Endodermal cell (in vitro differentiated cells): ENCODE measurements at places on chromosomes 5 and 9.

GRCh38 chr9:127505396-127506116 lies 54.2 kb downstream of the LRSAM1 start:
- DNase-seq = peak; percentile 89

DNA sequence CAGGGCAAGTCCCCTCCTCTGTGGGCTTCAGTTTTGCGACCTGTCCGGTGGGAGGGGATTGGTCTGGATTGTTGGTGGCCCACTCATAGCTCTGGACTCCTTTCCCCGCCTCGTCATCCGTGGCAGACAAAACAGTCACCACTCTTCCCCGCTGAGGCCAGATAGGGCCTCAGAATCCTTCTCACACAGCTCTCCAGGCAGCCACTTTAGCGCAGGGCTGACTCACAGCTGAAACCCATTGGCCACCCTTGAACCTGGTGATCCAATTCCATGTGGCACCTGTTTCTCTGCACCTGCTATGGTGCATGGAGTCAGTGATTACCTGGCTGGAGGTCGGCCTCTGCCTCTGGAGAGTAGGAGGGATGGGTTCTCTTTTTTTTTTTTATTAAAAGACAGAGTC lies 15.8 kb upstream of the CACFD1 start:
- DNase-seq = no peak

DNA sequence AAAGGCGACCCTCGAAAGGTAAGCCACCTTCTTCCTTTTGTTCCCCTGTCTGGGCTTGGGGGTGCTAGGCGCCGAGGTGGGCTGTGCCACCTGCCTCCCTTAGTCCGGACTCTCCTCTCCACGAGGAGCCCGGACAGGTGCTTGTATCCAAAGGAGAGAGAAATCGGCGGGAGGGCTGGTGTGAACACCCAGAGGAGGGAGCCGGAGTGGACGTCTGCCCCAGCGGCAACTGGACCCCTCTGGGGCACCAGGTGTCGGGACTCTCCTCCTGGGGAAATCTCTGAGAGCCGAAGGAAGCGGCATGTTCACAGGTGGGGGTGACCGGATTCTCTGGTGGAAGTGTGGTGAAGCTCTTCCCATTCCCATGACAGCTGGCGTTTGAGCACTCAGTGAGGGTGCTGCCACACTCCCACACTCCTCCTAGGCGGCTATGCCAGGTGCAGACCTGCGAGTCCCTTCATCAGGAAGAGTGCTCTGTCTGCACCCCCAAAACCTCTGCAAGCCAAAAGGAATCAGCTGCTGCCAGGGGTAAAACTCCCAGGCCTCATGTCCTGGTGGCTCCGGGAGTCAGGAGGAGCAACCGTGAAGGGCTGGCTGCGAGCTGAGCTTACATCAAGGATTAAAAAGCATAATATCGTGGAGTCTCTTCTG lies 921 bp downstream of the KCNIP1 start:
- peak; percentile 56 for DNase-seq

- DNase-seq = no peak
These were observed 1080.6 kb upstream of the CDH6 start for GRCh38 chr5:30112867-30113266.

- DNase-seq = no peak
These were observed 7.1 kb upstream of the ENTREP1 start for GRCh38 chr9:69317894-69318293.

- DNase-seq = no peak
These were observed 5.8 kb downstream of the ITK start for GRCh38 chr5:157186309-157187045.

DNA sequence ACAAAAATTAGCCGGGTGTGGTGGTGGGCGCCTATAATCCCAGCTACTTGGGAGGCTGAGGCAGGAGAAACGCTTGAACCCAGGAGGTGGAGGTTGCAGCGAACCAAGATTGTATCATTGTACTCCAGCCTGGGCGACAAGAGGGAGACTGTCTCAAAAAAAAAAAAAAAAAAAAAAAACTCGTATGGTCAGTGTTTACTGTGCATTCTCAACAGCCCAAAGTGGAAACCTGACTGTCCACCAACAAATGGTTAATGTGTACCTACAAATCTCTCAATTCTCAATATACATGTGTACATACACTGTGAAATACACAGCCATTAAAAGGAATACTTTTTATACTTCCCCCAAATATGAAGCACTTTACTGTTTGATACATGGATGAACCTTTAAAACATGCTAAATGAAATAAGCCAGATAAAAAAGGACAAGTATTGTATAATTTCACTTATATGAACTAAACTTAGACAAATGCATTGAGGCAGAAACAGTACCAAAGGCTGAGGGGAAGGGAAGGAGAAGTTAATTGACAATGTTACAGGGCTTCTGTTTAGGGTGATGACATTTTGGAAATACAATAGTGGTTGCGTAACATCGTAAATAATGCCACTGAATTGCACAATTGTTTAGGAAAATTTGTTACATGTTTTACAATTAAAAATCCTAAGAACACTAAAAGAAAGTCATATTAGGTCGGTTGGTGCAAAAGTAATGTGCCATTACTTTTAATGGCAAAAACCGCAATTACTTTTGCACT lies 16.5 kb downstream of the DNAJA1 start:
- no peak for DNase-seq

GRCh38 chr9:111740739-111741138 lies 54.0 kb downstream of the SHOC1 start:
- peak; percentile 63 for DNase-seq

DNA sequence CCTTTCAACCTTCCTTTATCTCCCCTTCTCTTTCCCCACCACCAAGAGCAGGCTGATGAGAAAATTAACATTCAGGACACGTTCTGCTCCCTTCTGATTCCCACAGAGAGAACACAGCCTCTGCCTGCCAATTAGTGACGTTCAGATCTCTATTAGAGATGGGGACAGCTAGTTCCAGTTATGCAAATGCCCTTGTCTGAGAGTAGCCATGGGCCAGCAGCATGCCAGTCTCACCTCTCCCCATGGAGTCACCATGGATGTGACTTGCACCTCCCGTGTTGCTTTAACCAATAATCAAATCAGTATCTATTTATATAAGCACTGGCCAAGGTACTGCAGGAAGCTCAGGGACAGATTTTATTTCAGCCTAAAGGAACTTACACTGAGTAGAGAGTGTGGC lies 61.3 kb downstream of the KCNIP1 start:
- DNase-seq = peak; percentile 27

DNA sequence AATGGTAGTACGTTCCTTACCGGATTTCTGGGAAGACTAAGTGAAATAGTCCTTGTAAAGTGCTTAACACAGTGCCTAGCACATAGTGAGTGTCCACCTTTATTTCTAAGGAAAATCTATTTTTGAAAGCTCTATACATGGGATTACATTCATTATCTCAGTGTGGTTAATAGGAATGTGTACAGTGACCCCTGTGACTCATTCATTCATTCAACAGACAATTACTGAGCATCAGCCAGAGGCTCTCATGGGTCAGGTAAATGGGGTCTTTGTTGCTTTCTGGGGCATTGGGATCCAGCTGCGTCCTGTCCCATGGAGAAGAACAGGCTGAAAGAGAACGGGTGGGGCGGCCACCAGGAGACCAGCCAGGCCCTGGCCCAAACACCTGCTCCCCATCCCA lies 226.2 kb upstream of the TBC1D2 start:
- no peak for DNase-seq

DNA sequence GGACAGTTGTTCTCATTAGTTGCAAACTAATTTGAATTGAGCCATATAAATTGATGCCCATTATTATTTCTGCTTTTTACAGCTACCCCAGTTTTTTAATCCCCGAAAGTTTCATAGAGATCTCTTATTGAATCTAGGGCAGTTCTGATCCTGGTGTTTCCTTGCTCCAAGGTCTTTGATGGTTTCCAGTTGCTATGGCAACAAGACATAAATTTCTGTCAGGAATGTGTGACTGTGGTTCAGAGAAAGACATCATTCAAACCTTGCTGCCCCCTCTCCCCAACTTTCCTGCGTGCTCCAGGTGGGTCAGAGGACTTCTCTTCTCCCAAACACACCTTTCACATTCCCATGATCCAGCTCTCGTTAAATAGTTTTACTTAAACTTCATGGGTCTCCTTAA lies 63.4 kb downstream of the TAF11L14 start:
- DNase-seq = no peak

DNA sequence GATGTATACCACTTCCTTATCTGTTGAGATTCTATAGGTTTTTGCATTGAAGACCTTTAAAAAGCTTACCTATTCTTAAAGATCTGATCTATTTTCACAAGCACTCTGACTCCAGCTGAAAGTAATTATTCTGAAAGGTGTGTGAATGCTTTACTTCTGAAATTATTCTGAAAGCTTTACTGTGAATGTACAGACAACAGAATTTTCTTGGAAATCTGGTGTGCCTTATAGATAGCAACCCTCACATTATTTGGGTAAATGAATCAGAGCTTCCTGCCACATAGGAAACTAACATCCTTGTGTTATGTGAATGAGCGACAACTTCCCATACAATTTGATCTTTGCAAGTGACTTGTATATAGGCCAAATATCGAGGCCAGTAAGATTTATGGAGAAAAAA lies 6.5 kb downstream of the CDO1 start:
- no peak for DNase-seq

DNA sequence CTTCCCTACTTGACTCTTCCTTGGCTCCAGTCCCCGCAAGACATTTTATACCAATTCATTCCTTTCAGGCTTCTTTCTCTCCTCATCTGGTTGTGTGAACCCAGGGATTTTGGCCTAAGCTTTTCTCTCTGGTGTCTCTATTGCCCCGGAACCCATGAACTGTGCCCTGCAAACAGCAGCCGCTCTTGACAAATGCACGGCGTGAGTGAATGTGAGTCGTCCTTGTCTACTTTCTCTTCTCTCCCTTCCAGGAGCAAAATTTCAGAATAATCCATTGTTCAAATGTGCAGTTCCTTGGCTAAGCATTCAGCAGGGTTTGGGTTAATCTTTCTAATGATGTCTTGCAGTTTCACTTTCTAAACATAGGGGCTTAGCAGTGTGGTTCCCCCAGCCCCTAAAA lies 250.4 kb upstream of the IRX4 start:
- DNase-seq = no peak

DNA sequence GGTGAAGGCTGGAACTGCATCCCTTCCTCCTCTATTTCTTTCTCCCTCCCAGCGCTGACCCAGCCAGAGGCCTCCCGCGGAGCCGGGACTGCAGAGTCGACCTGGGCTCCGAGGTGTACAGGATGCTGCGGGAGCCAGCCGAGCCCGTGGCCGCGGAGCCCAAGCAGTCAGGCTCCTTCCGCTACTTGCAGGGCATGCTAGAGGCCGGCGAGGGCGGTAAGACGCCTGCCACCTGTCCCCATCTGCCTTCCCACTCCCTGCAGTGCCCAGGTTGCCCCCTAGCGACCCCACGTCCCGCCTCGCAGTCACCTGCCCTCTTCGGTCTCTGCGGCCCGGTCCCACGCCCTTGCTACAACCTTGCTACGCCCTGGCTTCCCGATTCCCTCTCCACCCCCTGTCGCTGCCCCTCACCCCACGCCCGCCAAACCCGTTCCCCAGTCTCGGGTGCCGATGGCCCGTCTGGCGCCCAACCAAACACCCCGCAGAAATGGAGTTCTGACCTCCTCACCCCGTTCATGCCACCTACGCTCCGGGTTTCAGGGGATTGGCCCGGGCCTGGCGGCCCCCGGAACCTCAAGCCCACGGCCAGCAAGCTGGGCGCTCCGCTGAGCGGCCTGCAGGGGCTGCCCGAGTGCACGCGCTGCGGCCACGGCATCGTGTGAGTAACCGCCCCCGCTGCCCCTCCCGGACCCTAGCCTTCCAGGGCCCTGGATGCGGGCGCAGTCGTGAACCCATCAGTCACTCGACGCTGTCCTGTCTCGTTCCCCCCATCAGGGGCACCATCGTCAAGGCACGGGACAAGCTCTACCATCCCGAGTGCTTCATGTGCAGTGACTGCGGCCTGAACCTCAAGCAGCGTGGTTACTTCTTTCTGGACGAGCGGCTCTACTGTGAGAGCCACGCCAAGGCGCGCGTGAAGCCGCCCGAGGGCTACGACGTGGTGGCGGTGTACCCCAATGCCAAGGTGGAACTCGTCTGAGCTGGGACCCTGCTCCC lies 14.1 kb downstream of the PDLIM4 start:
- DNase-seq = peak; percentile 64

DNA sequence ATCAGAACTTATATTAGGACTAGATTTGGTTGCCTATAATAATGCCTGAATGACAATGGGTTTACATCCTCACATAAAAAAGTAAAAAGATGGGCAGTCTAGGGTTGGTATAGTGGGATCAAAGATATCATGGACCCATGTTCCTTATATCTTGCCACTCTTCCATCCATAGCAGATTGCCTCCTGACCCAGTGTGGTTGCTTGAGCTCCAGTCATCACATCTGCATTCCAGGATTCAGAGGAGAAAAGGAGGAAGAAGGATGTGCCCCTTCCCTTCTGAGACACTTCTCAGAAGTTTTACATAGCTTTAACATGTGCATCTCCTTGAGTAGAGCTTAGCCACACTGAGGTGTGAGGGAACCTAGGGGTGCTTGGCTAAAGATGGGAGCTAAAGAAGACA lies 22.9 kb downstream of the RALGPS1 start:
- DNase-seq = no peak

- DNase-seq = no peak
These were observed 9.8 kb upstream of the CEMIP2 start for GRCh38 chr9:71778085-71778484.

DNA sequence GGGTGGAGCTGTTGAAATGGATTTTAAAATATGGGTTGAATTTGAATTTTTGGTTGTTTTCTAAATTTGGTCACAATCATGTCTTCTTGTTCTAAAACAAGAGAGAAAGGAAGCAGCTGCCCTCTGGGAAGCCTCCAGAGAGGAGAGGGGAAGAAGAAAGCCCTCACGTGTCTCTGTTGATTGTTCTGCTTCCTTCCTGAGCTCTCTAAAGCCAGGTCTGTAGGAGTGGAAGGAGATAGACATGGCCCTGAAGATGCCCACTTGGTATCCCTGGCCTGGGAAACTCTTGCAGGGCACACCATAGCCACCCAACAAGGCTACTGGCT lies 59.6 kb downstream of the GALNT12 start:
- DNase-seq = no peak

GRCh38 chr9:114300846-114301797 lies 21.8 kb upstream of the ORM1 start:
- peak; percentile 30 for DNase-seq

DNA sequence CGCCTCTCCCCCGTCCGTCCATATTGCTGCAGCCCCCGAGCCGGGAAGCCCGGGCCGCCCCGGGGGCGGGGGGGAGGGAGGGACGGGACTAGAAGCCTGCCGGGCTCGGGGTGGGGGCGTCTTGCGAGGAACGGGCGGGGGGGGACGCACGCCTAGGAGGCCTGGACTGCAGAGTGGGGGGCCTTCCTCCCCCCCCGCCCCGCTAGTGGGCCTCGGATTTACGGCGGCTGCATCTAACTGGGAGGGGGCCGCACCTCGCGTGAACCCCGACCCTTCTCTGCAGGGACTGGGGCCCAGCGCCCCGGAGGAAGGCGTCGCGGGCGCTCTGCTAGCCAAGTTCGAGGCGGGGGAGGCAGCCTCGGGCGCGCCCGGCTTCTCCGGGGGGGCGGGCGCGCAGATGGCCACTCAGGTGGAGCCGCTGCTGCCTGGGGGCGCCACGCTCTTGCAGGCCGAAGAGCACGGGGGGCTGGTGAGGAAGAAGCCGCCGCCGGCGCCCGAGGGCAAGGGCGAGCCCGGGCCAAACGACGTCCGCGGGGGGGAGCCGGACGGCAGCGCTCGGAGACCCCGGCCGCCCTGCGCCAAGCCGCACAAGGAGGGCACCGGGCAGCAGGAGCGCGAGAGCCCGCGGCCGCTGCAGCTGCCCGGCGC lies at the start of gene LARP1:
Gene LARP1 (plus strand): TSS at position 17 of the 648 bp plus-strand sequence. CDS start 381 bp downstream, at position 398.
- DNase-seq = no peak

- DNase-seq = no peak
These were observed 24.7 kb downstream of the POU4F3 start for GRCh38 chr5:146363161-146363874.
